Fibroblast of pulmonary artery (primary cell): ENCODE measurements at places on chromosomes 11 and 22.

DNA sequence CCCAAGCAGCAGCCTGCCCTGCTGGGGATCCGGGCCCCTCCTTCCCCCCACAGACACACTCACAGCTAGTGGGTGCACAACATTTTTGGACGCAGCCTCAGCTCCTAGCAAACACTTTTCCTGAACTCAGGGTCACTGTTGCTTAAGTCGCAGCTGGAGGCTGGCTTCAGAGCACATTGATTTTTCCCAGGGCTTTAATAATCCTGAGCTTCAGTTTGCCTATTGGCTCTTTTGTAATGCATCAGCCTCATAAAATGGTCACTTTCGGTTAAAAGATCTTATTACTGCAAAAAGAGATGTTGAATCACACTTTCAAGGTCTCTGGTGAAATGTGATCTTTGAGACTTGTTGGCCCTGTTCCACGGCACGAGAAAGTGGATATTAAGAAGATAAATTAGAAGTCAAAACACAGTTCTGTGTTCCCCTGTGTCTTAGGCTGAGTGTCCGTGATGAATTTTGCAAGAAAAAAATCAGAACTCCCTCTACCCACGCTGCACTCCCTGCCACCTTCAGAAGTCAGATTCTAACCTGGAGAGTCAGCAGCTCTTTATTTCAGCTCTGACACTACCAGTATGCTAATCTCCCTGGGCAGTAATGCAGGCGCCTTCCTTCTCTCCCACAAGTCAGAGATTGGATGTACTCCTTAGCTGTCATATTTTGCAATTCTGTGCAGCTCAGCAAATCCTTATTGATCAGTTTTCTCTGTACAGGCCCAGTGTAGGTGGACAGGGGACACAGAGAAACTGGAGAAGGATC, 158.2 kb upstream of the E2F8 start:
- DNase-seq = peak; percentile 80

DNA sequence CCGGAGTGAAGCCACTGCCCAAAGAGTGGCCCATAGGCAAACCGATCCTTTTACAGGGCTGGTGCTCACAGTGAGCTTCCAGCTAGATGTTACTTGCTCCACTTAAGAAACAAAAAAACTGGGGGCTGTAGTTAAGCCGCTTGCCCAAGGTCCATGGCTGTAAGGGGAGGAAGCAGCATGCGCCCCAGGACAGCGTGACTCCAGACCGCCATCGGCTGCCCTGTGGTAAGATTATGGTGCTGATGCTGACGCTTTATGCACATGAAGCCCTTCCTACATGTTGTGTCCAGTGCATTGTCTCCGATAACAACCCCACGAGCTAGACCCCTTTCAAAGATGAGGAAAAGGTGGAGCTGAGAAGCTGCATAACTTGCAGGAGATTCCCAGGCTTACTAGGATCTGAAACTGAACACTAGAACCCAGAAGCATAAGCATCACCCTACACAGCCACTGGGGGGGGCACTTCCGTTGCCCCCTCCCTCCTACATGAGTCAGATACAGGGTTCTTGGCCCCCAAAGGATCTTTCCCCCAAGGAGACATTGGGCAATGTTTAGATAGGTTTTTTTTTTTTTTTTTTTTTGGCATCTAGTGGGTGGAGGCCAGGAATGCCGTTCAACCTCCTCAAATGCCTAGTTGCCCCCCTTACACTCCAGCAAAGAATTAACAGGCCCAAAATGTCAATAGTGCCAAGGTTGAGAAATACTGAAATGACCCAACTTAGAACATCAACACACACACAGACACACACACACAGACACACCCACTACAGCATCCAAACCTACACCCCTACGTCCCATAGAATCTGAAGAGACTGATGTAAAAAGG, 53.9 kb downstream of the MN1 start:
- DNase-seq = peak; percentile 60

DNA sequence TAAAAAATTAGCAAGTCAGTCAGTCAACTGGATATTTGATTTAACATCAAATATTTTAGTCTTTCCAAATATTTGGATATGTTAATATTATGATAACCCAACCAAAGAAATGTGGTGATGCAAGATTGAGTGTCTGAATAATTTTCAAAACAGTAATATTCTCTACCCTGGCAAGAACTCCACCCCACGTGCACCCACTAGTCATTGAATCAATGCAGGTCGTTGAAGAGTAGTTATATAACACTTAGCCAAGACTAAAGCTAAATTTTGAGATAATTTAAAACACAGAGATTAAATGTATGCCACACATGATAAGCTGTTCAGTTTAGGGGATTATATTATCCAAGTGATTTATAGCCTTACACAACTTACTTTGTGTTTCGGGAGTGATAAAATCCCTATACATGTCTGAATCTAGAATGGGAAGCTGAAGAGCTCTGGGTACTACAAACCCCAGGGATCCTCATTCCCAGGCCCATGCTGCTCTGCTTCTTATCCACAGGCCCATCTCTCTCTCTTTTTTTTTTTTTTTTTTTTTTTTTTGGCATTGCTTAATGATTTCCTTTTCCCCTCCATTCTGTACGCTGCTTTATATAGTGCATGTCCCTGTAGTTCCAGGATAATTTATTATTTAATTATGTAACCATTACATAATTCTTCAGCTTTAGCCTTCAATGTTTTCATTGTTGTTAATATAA, 392.9 kb downstream of the NTM start:
- DNase-seq = peak; percentile 37

- DNase-seq = peak; percentile 96
Measured at GRCh38 chr11:9566561-9567063, 6.9 kb upstream of the WEE1 start.

DNA sequence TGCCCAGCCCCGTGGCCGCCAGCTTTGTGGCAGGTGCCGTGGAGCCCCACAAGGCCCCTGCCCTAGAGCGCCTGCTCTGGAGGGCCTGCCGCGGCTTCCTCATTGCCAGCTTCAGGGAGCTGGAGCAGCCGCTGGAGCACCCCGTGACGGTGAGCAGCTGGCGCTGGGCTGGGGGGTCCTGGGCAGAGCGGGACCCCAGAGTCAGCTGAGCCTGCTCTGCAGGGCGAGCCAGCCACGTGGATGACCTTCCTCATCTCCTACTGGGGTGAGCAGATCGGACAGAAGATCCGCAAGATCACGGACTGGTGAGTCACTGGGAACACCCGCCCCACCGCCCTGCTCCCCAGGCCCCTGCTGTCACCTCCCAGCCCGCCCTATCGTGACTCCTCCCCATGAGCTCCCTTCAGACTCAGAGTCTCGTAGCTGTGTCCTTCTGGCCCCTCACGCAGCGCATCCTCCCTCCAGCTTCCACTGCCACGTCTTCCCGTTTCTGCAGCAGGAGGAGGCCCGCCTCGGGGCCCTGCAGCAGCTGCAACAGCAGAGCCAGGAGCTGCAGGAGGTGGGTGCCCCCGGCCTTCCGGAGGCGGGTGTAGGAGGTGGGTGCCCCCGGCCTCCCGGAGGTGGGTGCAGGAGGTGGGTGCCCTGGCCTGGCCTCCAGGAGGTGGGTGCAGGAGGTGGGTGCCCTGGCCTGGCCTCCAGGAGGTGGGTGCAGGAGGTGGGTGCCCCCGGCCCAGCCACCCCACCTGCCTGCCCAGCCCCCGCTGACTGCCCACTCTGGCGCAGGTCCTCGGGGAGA, 4.7 kb downstream of the TCIRG1 start:
- DNase-seq = peak; percentile 55

DNA sequence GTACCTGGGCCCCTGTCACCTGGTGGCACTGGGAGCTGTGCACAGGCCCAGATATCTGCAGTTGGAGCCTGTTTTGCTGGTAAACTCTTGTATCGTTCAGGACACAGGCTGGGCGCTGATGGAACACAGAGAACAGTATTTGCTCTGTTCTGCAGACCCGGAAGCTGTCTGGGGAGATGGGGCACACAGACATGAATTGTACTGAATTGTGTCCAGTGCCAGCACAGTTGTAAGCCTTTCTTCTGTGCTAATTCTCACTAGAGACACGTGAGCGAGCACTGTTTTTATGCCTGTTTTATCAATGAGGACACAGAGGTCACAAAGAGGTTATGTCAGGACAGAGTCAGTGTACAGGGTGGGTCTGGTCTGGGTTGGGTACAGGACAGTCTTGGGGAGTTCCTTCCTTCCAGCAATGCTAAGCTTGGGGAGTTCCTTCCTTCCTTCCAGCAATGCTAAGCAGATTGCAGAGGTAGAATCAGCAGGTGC, 24.4 kb upstream of the ACR start:
- DNase-seq = no peak

DNA sequence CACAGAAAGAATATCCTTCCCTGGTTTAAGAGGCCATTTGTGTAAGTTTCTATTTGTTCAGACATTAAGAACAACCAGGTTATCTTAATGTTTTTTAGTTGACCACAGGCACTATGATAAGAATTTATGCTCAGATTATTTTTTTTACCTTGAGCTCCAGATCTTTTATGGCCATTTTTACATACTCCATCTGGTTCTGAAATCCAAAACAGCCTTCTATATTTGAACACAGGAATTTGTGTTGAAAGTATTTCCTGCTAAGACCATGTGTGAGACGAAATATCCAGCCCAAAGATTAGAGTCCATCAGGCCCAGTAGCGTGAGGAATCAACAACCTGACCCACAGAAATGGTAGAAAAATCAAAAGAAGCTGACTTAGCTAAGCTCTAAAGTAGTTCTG, 569.9 kb upstream of the FAT3 start:
- DNase-seq = no peak

DNA sequence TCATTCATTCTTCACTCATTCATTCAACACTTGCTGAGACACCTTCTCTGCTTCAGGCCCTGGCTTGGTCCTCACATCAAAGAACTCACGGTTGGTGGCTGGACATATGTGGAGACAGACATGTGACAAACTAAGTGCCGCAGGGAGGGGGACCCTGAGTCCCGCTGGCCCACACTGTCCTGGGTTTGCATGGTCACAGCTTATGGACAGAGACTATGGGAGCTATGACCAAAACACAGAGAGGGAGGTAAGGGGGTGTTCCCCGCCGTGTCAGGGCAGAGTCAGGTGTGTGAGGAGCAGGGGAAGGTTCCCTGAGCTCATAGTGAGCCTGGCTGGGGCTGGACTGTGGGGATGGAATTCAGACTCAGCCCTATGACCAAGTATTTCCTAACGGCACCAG, 123.1 kb downstream of the MPPED1 start:
- no peak for DNase-seq

GRCh38 chr22:30858976-30859713, 109.4 kb downstream of the MORC2 start:
- no peak for DNase-seq

DNA sequence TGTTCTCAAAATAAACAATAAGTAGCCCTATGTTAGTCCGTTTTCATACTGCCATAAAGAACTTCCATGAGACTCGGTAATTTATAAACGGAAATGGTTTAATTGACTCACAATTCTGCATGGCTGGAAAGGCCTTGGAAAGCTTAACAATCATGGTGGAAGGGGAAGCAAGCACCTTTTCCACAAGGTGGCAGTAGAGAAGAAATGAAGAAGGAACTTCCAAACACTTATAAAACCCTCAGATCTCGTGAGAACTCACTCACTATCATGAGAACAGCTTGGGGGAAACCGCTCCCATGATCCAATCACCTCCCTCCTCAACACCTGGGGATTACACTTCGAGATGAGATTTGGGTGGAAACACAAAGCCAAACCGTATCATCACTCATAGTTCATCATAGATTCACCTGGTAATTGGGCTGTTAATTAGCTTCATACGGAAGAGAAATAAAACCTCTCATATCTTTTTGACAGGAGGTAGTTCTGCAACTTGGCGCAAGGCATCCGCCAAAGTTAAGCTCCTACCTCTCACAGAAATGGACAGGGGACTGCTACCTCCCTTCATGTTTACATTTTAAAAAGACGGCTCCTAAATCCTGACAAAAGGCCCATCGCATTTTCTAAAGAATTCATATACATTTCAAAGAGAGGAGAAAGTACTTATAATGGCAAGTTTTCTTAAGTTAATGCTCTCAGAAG, 49.0 kb downstream of the MUC15 start:
- peak; percentile 43 for DNase-seq

DNA sequence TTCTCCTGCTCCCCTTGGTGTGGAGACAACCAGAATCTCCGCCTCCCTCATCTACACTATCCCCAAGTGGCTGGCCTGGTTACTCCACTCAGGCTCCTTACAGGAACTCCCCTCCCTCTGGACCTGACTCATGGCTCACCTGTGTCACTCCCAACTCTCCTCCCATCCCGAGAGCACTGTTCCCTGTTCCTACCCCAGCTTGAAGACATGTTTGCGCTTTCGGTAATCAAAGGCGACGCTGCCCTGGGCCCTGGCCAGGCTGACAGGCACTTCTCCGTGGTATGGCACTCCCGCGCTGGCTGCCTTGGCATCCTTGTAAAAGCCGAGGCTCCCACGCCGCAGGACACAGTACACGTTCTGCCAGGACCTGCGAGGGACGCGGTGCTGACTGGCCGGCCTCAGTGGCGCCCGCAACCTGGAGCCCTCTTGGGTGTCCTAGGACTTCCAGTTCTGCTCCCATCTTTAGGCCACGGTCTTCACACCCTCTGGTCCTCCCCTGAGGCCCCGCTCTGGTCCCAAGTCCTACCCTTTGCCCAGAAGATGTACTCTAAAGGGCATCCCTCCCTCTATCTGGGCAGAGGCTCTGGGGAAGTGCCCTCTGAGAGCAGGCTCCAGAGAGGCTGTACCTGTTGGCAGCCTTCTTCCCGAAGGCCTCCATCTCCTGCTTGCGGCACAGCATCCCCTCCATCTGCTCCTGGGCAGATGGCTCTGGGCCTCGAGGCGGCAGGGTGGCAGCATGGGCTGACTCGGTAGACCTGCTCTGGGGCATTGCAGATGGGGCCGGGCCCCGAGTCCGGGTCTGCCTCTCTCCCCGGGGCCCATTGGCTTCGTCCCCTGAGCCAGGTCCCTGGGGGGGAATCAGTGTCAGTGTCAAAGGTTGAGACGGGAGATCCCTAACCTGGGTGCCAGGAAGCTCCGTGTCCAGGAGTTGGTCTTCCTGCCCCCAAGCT, 9.4 kb upstream of the RBM4B start:
- no peak for DNase-seq

- DNase-seq = no peak
Measured at GRCh38 chr11:128893578-128894285, 2.6 kb downstream of the KCNJ5 start.

DNA sequence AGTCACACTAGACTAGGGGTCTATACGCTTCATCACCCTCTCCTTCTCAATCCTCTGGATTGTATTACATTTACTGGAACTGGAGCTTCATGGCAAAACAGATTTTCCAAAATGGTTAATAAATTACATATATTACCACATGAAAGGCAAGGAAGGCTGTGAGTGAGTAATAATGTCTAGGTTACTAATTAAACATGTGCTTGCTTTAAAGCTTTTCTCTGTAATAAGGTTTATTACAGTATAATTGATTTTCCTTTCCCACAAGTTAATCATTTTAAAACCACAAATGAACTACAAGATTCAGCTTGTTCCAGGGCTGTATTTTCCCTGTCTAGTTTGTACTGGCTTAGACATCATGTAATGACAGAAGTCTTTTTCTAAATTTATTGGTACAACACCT, 25.6 kb downstream of the MMP13 start:
- no peak for DNase-seq
